ENCODE measurements at places on chromosomes 12 and 14. TPM values are rescaled to one million over a fixed set of nuclear protein-coding genes. Genes with fewer than 3 reads are reported as not detected.

Gene KRT82
- total RNA-seq = not detected

- no peaks in the 10 kb centered on the region for H3K27me3 ChIP-seq
- peak overlapping the region; percentile 55 for H3K27ac ChIP-seq
- peaks cover 24% of the 10 kb centered on the region for H3K4me1 ChIP-seq
- no peaks in the 10 kb centered on the region for H3K36me3 ChIP-seq
These were observed 10.7 kb downstream of the TNFRSF1A start for GRCh38 chr12:6330999-6331714.

DNA sequence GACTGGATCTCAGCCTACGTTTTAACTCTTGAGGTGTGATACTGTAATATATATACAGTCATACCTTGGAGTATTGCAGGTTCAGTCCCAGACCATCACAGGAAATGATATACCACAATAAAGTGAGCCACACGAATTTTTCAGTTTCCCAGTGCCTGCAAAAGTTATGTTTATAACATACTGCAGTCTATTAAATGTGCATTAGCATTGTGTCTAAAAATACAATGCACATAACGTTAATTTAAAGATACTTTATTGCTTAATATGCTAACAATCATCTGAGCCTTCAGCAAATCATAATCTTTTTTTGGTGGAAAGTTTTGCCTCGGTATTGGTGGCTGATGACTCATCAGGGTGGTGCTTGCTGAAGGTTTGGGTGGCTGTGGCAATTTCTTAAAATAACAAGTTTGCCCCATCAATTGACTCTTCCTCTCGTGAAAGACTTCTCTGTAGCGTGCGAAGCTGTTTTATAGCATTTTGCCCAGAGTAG, 18.9 kb downstream of the PYROXD1 start:
- no peaks in the 10 kb centered on the region for H3K27me3 ChIP-seq
- DNase-seq = no peak
- H3K4me1 ChIP-seq = no peaks in the 10 kb centered on the region

- no peaks in the 10 kb centered on the region for H3K4me1 ChIP-seq
- H3K27me3 ChIP-seq = no peaks in the 10 kb centered on the region
- no peak overlapping the region for H3K27ac ChIP-seq
- H3K36me3 ChIP-seq = no peaks in the 10 kb centered on the region
- no peak for DNase-seq
These were observed 42.6 kb upstream of the PTPRR start for GRCh38 chr12:70963081-70963660.

Gene SLC39A5
- total RNA-seq = 1.8 TPM

DNA sequence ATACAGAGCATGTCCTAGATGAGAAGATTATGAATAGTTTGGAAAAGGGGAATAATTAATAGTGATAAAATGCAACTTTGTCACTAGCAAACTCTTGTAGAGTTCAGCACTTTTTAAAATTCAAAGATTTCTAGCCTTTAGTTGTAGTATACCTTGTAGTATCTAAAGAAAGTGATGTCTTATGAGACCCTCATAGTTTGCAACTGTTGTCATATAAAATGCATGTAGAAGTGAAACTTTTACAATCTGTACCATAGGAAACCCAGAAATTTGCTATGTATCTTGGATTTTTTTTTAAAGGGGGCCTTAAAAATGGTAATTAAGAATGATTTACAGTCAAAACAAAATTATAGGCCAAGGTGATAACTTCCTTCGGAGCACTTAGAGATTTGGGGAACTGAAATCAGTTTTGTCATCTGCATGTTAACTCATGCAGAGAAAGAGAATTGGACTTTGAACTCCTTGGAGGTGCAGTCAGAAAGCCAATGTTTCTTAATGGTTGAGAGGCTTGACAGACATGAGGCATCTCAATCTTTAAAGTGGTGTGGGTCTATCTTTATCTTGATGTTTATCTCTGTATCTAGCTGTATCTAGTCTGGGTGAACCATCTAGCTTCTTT, 1.3 kb downstream of the LRRK2 start:
- peak overlapping the region; percentile 70 for H3K4me3 ChIP-seq
- no peaks in the 10 kb centered on the region for H3K4me1 ChIP-seq
- H3K36me3 ChIP-seq = no peaks in the 10 kb centered on the region
- DNase-seq = no peak
- no peaks in the 10 kb centered on the region for H3K27me3 ChIP-seq

GRCh38 chr12:115313929-115314328, 630.0 kb upstream of the TBX3 start:
- H3K27ac ChIP-seq = no peak overlapping the region
- no peak overlapping the region for H3K4me3 ChIP-seq
- no peak for DNase-seq
- H3K4me1 ChIP-seq = no peaks in the 10 kb centered on the region
- no peaks in the 10 kb centered on the region for H3K36me3 ChIP-seq

Gene CAPZA3
- total RNA-seq = not detected

- no peaks in the 10 kb centered on the region for H3K4me1 ChIP-seq
- no peak overlapping the region for H3K4me3 ChIP-seq
- H3K36me3 ChIP-seq = no peaks in the 10 kb centered on the region
- DNase-seq = no peak
- no peak overlapping the region for H3K27ac ChIP-seq
These were observed 32.7 kb upstream of the KLRF1 start for GRCh38 chr12:9794484-9795093.

- H3K36me3 ChIP-seq = no peaks in the 10 kb centered on the region
- no peak overlapping the region for H3K4me3 ChIP-seq
- H3K27me3 ChIP-seq = no peaks in the 10 kb centered on the region
- no peaks in the 10 kb centered on the region for H3K4me1 ChIP-seq
- no peak for DNase-seq
- no peak overlapping the region for H3K27ac ChIP-seq
These were observed 42.0 kb downstream of the GUCY2C start for GRCh38 chr12:14654416-14654815.

DNA sequence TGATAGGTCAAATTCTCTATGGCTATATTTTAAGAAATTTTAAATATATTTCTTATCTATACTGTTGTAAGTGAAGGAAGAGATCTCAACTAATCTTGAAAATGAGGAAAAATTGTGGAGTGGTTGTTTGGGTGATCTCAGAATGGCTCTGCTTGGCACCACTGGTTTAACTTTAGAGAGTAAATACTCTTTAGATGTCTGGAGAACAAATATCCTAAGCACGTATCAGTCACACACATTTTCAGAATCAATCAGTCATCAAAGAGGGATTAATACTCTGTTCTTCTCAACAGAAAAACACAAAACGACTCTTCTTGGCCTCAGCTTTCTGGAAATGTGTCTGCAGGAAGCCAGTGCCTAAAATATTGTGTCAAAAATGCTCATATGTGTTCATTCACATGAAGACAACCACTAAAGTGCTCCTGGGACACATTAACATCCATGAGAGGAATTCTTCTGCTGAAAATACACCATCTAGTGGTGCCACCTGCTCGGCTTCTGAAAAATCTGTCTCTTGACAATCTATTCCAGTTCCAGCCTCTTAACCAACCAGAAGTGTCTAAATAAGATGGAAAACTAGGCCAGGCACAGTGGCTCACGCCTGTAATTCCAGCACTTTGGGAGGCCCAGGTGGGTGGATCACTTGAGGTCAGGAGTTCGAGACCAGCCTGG, 81.1 kb upstream of the CCDC198 start:
- no peaks in the 10 kb centered on the region for H3K36me3 ChIP-seq
- DNase-seq = no peak
- no peak overlapping the region for H3K4me3 ChIP-seq

Gene VRK1
- 43.0 TPM for total RNA-seq

Gene NXPH4
- total RNA-seq = not detected

Gene KCNH3
- total RNA-seq = 0.43 TPM

All from uterus (tissue), 4 donors.